ENCODE measurements at places on chromosomes 13 and 19. TPM values are rescaled to one million over a fixed set of nuclear protein-coding genes. Genes with fewer than 3 reads are reported as not detected.

Gene ZBTB7A
- 11.7 TPM for total RNA-seq

Gene PRSS57
- total RNA-seq: not detected

Gene MADCAM1
- total RNA-seq: not detected

Gene ZNF600
- 2.8 TPM for total RNA-seq

Gene KLC3
- total RNA-seq: 0.23 TPM

Gene LYL1
- 8.6 TPM for total RNA-seq

Data from smooth muscle cell of the coronary artery (primary cell).